ENCODE measurements at places on chromosomes 16 and 17.

GRCh38 chr16:11674001-11674817, 6.0 kb downstream of the SNN start:
- no peak for DNase-seq

- no peak for DNase-seq
Measured at GRCh38 chr16:17068524-17068923, 402.2 kb downstream of the XYLT1 start.

DNA sequence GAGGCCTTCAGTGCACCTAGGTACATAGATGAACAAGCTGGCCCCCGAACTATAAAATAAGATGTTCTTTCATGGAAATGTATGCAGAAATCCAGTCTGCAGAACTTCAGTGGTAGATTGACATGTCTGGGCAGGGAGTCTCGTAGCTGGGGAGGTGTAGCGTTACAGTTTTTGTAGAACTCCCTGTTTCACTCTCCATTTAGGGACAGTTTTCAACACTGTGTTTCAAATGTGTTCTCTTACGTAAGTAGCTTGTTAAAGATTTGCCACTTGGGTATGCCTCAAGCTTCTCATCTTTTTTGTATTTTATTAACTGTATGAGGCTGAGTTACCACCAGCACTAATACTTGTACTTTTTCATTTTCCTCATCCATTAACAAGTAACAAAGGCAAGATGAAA, 46.6 kb downstream of the PLD6 start:
- no peak for DNase-seq

DNA sequence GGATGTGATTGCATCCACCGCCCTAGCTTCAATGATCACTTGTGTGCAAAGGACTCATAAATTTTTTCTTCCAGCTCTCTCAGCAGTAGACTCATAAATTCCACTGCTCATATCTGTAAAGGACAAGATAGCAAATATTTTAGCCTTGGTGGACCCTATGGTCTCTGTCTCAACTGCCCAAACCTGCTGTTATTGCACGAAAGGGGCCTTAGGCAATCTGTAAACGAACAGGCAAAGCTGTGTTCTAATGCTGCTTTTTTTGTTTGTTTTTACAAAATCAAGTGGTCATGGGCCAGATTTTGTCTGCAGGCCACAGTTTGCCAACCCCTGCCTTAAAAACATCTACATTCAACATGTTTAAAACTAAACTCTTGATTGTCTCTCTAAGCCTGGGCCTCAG, 34.1 kb downstream of the FAM20A start:
- DNase-seq = no peak

DNA sequence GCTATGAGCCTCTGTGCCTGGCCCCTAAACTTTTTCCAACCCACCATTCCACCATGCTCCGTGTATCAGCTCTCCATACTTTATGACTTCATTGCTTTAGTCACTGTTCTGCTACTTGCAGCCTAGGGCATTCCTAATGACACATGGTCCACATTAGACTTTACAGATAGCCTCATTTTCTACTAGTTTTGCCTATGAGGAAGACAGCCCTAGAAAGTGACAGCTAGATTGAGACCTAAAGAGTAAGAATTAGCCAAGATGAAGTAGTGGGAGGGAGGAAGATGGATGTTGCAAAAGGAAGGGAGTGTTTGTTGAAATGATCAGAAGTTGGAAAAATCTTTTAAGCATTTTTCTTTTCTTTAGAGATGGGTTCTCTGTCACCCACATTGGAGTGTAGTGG, 11.0 kb downstream of the C16orf54 start:
- DNase-seq = no peak

GRCh38 chr16:65710107-65710506, 588.2 kb upstream of the CDH11 start:
- DNase-seq = no peak

- no peak for DNase-seq
Measured at GRCh38 chr16:31536804-31537361, 9.2 kb downstream of the AHSP start.

GRCh38 chr16:73166441-73166851, 118.5 kb upstream of the ZFHX3 start:
- peak; percentile 66 for DNase-seq

DNA sequence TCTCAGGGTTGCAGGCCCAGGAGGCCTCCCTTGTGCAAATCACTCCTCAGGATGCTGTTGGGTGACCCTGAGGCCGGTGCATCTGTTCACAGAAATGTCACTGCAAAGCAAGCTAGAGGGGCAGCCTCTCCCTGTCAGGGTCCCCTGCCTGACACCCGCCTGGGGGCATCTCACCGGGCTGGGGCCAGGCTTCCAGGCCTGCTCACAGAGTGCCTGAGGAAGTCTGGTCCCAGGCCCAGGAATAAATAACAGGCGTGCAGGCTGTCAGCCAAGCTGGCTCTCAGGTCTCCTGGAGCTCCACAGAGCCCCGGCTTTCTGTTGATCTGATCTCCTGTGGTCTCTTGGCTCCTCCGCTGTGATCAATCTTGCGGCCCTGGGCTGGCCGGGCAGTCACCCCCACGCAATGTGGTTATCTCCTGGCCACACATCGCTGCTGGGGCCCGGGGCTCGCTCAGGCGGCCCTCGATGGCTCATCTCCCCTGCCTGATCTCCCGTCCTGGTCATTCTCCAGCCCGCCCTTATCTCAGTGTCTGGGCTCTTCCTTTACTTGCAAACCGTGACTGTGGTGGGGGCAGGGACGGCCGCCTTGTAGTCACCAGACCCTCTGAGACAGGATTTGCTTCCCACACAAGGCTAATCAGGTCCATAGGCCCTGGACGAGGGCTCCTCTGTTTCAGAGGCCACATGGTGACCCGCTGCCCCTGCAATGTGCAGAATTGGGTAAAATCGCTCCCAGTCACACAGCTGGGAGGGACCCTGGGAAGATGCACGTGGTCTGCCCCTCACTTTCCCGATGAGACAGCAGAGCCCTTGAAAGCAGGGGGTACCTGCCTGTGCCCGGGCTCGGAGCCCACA, 231.2 kb upstream of the GSE1 start:
- peak; percentile 58 for DNase-seq

- no peak for DNase-seq
Measured at GRCh38 chr16:23029733-23030420, 119.4 kb downstream of the USP31 start.

- DNase-seq = peak; percentile 95
Measured at GRCh38 chr16:85554114-85554888, 58.8 kb upstream of the GSE1 start.

GRCh38 chr17:28878981-28879380, 18.6 kb downstream of the FLOT2 start:
- DNase-seq = peak; percentile 66

- DNase-seq = no peak
Measured at GRCh38 chr16:57620335-57621231, 7.8 kb upstream of the ADGRG1 start.

DNA sequence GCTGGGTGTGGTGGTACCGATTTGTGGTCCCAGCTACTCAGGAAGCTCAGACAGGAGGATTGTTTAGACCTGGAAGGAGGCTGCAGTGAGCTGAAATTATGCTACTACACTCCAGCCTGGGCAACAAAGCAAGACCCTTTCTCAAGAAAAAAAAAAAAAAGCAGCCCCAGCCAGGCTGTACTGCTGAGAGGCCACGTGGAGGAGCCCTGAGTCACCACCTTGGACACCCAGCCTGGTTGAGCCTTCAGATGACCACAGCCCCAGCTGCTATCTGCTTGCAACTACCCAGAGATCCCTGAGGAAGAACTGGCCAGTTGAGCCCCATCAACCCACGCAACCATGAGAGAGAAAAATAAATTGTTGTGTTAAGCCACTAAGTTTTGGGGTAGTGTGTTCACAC, 23.6 kb upstream of the GPRC5C start:
- DNase-seq = peak; percentile 79

- DNase-seq = no peak
Measured at GRCh38 chr16:50889276-50889675, 147.4 kb downstream of the CYLD start.

- DNase-seq = no peak
Measured at GRCh38 chr17:38604479-38605403, 1.0 kb downstream of the SRCIN1 start.

DNA sequence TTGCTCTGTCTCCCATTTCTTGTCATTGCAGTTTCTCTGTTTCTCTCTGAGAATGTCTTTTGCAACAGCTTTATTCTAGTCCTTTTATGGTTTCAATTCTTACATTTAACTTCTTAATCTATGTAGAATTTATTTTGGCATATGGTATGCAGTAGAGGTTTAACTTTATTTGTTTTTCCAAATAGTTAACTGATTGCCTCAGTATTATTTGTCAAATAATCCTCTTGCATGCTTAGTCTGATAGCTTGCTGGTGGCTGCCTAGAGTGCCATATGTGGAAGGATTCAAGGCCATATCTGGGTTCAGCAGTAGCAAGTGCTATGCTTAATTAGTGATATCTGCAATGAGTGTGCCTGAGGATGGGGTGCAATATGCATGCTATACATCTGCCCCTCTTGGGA, 6.9 kb downstream of the SNTB2 start:
- no peak for DNase-seq

GRCh38 chr16:67445913-67446907, 15.3 kb downstream of the HSD11B2 start:
- DNase-seq = peak; percentile 80

DNA sequence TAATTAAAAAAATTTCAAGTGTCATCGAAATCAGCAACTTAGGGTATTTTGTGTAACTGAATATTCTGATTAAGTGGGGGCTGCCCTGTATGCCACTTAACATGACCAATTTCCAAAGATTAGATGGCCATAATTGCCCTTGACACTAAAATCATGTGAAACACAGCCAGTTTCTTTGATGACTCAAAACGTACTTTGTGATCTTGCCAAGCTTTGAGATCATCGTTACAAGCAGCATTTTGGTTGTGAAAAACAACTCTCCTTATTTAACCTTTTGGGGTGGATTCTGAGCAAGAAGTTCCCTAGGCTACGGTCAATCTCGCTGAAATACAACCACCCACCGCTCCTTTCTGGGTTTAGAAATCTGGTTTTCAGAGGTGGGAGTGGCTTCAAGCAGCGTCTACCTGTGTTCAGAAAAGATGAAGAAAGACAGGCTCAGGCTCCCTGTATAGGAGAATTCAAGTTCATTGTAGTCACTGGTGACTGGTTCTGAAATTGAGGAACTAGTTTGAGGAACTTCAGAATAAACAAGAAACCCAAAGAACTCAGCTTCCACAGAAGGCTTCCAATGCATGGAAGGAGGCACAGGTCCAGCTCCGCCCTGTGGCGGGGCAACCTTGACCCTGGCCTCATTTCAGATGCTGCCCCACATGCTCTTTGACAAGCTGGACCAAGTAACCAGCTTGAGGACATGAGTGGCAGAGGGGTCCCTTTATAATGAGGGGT, 9.4 kb downstream of the MAP3K14 start:
- DNase-seq = peak; percentile 95

- peak; percentile 10 for DNase-seq
Measured at GRCh38 chr16:46658925-46659324, 30.1 kb downstream of the VPS35 start.

- DNase-seq = peak; percentile 71
Measured at GRCh38 chr17:12078791-12079190, 58.1 kb downstream of the MAP2K4 start.

GRCh38 chr16:61926766-61927165, 109.5 kb downstream of the CDH8 start:
- no peak for DNase-seq

DNA sequence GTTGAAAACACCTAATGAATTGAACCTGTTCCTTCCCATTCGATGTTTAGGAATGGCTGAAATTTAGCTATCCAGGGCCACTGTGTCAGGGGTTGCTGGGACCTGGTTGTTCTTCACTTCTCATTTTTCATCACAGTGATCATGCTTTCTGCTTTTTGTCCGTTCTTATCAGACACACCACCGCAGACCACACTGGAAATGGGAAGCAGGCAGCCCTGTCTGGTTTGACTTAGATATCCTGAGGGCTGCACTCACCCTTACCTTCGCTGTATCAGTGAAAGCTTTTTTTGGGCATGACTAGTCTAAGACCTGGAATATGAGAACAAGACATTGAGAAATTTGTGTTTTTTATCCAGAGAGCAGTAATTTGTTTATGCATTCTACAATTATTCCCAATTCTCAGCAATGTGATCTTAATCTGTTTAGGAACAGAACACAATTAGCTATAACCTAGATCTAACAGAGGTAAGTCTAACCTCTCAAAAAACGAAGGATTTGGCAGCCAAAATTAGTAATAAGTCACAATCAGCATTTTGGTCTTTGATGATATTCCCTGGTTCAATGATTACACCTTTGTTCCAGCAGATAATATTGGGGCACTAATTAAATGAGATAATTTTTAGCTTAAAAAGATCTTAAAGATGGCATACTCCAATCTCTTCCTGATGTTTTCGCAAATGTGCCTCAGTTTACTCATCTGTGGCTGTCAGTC, 126.0 kb upstream of the GOT2 start:
- peak; percentile 57 for DNase-seq

DNA sequence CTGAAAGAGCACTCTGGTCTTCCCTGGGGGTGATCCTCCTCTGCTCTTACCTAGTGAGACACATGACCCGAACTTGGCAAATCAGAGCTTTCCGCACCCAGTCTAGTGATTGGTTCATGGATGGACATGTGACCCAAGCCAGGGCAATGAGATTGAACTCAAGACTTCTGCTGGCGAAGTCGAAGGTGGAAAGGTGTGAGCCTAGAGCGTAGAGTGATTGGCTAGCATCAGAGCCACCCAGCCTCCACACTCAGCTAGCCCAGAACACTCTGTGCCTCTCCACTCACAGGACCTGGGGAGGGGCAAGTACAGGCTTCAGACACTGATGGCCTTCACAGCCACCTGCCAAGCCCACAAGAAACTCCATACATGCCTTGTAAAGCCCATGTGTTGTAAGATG, 17.6 kb downstream of the ATPAF2 start:
- DNase-seq = no peak

DNA sequence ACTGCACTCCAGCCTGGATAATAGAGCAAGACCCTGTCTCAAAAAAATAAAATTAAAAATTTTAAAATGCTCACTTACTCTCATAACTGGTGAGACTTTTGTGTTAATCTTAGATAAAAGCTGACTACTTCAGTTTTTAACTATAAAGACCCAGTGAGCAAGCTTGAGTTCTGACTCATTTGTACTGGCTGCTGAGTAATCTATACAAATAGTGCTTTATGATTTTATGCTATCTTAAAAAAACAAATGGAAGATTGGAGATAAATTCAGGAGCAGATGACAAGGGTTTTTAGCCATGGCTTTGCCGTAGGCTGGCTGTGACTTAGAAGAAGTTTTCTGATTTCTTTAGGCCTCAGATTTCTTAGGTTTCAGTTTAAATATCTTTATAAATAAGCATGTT, 30.5 kb downstream of the SNTB2 start:
- DNase-seq = peak; percentile 50

DNA sequence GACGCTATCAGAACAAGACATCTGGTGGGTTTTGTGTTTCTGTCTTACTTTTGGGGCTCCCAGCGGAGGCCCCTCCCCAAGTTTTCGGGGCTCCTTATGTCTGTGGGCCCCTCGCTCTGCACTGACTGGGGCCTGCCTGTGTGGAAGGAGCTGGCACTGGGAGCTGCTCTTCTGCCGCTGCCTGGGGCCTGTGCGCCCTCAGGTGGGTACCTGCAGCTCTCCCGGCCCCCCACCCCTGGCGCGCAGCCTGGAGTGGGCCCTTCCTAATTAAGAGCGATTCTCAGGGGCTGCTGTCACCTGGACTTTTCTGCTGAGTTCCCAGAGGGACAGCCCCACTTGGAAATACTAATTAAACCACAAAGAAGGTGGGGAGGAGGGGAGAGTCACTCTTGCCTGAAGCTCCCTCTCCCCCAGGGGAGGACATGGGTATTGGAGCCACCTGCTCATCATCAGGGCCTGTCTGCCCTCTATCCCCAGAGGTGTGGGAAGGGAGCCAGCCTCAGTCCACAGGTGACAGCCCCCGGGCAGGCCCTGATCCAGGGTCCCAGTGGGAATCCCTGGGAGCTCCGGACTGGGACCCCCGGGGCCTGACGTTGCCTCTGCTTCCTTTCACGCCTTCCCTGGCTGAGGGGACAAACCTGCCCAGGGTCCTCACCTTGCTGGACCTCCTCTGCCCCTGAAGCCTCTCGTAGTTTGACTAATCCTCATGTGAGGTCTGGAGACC, 36.5 kb downstream of the GSE1 start:
- DNase-seq = no peak

Data from cardiac muscle cell (in vitro differentiated cells and primary cell).